ENCODE measurements at places on chromosomes 3 and 15. TPM values are rescaled to one million over a fixed set of nuclear protein-coding genes. Genes with fewer than 3 reads are reported as not detected.
A peak's percentile ranks its signal among the peaks of the same experiment; 100 is the strongest.

DNA sequence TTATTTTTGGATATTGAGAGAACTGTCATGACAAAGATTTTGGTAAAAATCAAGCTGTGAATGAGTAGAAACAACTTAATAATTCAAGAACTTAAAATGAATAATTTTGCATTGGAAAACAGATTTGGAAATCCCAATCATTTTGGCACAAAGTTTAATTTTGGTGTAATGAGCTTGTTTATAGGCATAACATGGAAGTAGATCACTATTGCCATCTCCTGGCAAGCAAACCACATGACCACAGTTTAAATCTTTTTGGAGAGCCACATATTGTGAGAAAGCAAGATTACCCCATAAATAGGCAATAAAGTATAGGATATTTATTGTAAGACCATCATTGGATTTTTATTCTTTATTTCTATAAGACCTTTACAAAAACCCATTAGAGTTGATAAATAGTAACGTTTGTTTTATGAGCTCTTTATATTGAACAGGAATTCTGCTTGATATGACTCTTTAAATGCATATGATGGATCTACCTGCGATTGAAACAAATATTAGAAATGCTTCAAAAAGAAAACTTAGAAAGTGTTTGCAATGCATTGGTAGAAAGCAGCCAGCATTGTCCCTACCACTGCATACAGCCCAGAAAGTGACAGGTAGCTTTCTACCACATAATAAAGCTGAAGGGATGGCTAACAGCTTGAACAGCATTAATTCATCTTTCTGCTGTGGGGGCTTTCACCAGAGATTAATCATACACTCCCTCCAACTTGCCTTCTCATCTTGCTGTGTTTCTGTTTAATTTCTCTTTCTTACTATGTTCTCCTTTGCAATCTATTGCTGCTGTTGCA, 766.8 kb downstream of the TBL1XR1 start:
- peak; percentile 46 for DNase-seq

The CIDEC gene
- total RNA-seq, result not detected

The CCR3 gene
- total RNA-seq, result not detected

DNA sequence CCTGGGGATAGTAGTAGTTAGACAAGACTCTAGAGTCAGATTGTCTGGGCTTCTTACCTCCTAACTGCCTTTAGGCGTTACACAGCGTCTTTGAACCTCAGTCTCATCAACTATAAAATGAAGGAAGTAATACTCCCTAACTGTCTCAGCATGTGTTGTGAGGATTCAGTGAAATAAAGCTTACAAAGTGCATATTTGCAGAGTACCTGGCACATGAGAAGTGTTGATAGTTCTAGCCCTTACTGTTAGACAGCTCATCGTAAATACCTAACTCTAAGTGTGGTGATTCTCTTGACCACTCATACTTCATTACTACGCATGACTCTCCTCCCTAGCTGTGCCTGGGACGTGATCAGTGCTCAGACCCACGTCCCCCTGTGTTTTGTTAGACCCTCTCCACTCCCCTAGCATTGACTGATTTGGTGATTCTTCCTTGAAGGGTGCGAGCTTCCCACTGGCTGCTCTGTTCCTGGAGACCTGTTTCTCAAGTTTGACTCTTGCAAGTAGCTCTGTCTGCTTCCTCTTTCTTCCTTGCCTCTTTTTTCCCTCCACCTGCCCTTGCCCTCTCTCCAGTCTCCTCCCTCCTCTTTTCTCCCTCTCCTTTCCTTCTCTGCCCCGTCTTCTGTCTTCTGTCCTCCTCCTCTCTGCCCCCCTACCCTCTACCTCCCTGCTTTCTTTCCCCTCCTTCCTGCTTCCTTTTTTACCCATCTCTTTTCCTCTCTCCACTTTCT, 124.2 kb downstream of the SLC25A26 start:
- DNase-seq, result no peak

The SPATA12 gene
- total RNA-seq, result 0.13 TPM
